Non-pigmented ciliary epithelial cell (primary cell): ENCODE measurements at places on chromosomes 7 and 10.
A peak's percentile ranks its signal among the peaks of the same experiment; 100 is the strongest.

GRCh38 chr7:101518336-101518735 lies 110.8 kb downstream of the MYL10 start:
- no peak for DNase-seq

DNA sequence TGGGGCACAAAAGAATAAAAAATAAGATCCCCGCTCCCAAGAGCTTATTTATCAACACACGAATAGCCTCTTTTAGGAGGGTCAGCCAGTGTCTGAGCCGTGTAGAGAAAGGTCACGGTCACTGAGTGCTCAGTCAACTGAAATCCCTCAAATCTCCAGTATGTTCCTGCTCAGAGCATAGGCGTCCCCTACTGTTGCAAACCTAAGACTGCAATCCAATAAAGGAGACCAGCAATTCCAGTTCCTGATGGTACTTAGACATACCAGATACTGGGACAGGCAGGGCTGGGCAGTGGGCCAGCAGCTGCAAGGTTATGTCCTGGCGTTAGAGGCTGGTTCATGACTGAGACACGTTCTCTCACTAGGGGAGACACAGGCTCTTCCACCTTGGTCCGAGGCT lies 93.6 kb downstream of the CACNB2 start:
- no peak for DNase-seq

DNA sequence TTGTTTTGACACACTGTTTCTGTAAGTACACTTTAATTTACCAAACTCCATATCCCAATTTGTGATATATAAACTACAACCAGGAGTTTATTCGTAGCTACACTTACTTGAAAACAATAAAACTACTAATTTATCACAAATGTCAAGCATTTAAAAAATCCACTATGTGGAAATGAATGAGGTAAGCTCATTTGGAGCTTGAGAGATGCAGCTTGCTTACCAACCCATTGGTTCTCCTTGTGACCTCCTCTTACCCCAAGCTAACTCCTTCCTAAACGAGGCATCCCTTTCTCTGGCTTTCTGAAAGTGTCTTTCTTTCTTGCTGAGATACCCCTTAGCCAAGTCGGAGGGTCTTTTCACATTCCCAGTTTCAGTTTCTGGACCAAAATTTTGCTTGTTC lies 2.5 kb downstream of the OR6V1 start:
- no peak for DNase-seq

DNA sequence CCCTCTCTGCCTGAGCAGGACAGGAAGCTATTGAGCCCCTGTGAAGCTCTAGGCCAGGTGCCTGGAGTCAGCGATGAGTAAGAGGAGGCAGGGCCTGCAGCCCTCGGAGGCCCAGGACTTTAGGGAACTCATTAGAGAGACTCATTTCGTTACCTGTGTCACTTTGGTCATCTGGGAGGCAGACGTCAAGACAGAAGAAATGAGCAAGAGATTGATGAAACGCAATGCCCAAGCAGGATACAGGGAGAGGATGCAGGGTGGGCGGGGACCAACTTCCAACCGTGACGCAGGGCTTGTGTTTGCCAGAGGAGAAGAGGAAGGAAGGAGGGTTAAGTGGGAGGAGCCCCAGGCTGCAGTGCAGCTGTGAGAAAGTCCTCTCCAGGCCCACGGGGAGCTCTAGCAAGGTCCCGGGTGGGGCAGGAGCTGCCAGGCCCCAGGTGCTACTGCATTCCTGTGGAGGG lies 26.4 kb upstream of the GNA12 start:
- no peak for DNase-seq

DNA sequence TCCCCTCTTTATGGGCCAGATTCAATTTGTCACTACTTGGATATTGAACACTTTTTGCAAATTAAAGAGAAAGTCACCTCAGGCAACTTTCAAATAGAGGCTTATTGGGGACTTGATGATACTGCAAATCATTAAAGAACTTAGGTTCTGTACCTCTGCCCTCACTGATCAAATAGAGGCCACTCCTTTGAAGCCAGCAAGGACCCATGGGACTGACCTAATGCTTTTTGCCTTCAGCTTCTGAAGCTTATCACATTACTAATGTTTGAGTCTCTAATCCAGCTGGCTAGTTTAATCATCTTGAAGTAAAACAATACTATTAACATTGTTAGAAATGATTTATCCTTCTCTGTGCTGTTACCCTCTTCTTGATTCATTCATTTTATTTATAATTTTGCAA lies 93.0 kb upstream of the ZNF800 start:
- no peak for DNase-seq

DNA sequence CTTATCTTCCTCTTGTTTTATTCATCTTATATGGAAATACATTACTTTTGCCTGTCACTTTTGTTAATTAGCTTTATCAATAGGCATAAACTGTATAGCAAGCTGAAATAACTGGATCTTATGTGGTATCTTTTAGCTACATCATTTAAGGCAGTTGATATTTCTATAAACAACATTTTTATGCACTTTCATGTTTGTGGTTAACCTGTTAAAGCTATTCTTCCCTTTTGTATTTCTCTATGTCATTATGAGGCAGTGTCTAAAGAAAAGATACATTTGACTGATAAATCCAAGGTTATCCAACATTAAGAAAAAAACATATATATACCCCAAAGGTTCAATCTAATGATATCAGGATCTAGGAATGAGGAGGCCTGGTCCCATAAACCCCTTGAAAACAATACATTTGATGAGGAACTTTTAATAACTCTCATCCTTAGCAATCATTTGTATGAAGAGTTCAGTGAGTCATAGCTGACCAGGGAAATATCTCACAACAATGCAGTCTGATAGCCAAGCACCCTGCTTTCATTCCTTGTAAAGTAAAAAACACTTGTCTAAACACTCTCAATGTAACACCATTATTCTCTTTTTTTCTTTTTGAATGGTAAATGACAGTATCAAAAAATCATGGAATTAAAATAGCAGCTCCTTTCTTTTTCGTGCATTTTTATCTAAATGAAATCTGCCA lies 300.9 kb downstream of the NEBL start:
- no peak for DNase-seq

DNA sequence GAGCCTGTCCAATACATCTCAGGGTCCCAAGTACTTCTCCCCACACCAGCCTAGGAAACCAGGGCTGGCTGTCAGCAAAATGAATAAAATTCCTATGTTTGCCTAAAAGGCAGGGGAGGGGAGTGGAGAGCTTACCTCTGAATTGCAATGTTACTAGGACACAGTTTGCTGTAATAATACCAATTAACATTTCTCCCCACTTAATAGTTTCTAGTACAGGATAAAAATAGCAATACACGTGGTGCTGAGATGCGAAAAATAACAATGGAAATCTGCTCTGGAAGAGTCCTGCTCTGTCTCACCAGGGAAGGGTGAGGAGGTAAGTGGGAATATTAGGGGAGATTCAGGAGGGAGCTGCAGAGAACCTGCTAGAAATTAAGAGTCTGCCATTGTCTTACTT lies 112.3 kb downstream of the PLXNA4 start:
- DNase-seq: no peak

GRCh38 chr10:116668446-116668845 lies 47.7 kb downstream of the PNLIPRP2 start:
- DNase-seq: no peak

DNA sequence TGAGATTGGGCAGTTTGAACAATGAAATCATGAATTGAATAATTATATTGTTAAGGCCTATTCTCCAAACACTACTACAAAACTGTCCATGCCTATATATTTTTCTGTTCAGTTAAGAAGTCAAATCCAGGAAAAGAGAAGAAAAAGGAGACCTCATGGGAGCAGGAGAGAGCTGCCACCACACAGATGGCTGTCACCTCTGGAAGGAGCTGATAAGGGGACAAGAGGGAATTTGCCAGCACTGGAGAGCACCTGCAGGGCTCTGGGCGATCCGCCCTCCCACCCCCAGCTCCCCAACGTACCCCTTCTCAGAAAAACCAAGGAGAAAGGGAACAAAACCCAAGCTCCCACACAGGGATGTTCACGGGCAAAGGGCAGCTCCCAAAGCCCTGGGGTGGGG lies 227.8 kb downstream of the TNS3 start:
- no peak for DNase-seq

GRCh38 chr10:75972491-75973276 lies 541.3 kb downstream of the LRMDA start:
- DNase-seq: no peak

- DNase-seq: no peak
Measured at GRCh38 chr7:85695533-85695932, 508.7 kb upstream of the SEMA3D start.

DNA sequence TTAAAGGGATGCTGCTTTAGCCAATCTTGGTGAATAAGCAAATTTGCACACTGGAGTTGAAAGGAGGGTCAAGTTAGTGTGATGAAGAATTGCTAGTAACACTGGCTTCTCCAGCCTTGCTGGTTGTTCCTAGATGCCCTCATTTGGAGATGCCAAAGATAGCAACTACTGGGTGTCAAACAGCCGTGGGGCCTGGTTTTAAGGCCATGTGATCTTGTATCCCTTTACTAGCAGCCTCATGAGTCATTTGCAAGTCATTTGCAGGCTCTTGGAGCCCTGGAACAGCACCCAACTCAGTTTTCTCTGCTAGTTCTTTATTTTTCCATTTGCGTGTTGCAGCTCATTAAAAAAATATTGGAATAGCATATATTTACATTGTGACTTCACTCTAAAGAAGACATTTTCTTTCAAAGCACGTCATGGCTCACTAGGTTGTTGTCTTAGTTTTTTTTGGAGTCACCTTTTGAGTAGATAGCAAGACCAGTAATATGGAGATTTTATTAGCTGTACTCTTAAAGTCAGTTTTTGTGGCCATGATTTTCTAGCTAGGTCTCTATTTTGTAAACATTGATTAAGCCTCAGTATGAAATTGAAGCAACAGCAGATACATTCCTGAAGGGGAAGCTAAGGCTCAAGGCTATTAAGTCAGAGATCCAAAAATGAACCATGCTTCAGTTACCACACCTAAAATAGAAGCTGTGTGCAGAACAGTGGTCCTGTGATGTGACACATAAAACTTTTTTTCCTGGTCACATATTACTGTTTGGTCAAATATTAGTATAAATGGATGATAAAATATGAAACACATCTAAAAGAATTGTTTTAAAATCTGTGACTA lies 1.3 kb downstream of the LSMEM1 start:
- DNase-seq: peak; percentile 82

- no peak for DNase-seq
Measured at GRCh38 chr10:49319206-49319605, 20.2 kb downstream of the C10orf71 start.

DNA sequence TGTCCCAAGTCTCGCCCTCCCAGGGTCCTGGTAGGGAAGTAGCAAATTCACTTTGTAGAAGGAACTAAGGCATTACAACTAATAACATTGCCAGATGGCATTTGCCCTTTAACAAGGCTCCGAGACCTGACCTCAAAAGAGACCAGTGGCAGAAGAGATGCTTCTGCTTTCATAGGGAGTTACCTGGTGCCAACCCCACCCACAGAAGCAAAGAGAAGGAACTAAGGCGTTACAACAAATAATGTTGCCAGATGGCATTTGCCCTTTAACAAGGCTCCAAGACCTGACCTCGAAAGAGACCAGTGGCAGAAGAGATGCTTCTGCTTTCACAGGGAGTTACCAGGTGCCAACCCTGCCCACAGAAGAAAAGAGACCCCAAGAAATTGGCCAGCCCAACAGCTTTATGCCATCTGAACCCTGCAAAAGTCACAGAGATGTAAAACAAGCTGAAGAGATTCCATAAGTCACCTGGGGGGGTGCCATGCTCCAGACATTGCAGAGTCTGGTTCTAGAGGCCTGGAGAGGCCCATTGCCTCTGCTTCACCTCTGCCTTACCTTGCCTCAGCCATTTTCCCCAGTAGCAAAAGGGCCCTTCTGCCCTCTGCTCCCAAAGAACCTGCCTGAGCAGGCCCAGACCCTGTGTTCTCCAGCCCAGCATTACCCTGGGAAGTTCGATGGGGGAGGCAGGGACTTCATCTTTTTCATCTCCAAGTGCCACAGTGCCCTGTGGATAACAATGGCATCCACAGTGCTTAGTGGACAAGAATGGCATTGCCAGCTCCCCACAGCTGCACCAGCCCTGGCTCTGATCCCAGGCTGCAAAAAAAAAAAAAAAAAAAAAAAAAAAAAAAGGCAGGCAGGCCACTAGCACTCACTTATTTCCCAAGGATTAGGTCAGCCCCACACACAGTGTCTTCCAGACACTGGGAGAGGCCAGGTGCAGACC lies 179.5 kb upstream of the PLXNA4 start:
- DNase-seq: no peak

DNA sequence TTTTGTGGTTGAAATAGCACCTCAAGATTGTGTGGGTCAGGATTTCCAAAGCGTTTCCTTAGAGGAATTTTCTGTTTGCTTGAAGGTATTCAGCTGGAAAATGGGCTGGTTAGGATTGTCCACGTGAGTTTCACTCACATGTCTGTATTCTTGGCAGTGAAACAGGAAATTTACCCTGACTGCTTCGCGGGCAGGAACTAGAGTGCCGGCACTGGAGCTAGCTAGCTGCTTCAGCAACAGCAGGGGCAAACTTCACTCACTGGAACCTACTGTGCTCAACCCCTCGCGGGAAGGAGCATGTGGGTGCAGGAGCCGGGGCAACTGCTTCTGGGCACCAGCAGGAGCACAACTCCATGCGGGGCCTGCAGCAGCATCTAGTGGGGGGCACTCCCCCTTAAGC lies 38.0 kb upstream of the RTKN2 start:
- DNase-seq: no peak

DNA sequence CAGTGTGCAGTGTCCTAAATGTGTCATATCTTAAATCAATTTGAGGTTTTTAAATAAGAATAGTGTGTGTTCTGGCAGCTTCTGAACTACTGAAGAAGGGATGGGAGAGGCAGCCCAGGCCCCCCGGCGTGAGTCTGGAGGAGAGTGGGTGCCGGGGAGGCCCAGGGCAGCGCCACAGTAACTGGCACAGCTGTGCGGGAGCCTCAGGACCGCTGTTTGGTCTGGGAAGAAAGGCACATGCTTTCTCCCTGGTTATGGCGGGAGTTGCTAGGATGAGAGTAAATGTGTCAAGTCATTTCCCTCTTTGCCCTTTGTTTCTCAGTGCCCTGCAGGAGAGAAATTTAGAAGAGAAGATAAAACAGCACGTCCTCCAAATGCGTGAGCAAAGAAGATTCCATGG lies 31.9 kb upstream of the PWWP2B start:
- no peak for DNase-seq

DNA sequence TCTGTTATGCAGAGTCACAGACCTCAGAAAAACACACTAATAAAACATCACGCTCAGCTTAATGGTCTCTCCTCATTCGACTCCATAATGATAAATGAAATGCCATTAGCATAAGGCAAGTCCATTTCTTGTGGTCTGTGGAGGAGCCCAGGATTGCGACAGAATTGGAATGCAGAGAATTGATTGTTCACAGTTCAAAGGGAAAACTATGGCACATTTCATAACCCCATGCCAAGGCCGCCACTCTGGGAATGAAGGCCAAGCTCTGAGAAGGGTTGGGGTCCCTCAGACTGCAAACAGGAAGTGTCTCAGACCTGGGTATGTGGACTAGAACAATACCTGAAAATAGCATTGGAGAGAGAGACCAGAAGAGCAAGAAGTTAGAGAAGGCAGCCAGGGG lies 398.9 kb downstream of the ADRA2A start:
- no peak for DNase-seq

GRCh38 chr10:109205929-109206585 lies 717.3 kb downstream of the XPNPEP1 start:
- DNase-seq: peak; percentile 82

GRCh38 chr10:122162671-122163173 lies 108.4 kb upstream of the BTBD16 start:
- DNase-seq: no peak

- DNase-seq: no peak
Measured at GRCh38 chr7:87414794-87415188, 60.7 kb downstream of the ABCB4 start.
